ENCODE measurements at places on chromosomes 3 and 15.

- peak; percentile 34 for DNase-seq
Observed at GRCh38 chr3:47578119-47578632, 489 bp downstream of the CSPG5 start.

DNA sequence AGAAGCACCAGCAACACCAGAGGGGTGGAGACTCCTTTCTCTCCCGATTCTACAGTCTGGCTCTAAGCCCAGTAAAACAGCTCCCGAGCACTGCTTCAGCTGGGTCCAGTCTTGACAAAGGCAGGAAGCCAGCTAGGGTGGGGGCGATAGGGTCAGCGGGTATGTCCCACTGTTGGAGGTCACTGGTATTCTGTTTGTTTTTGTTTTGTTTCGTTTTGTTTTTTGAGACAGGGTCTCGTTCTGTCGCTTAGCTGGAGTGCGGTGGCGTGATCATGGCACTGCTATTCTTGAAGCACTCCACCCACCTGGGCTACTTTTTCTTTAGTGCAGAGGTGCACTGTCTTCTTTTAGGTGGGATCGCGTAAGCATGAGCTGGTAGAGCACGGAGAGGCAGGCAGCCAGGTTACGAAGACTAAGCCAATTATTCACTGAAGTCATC, 16.3 kb downstream of the GCSAM start:
- DNase-seq = no peak

DNA sequence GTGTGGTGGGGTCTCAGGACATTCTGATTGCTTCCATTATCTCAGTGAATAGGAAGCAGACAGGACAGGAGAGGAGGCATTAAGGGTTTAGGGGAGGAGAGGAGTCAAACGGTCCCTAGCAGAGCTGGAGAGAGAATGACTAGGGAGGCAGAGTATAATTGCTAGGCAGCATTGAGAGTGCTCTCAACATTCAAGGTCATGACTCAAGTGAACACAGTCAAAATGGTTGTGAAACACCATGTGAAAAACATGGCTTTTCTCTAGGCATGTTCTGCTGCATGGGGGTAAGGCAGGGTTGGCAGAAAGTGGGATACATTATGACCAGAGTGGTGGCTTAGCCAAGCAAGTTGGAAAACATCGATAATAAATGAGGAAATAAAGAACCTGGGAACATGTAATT, 19.5 kb upstream of the HRH1 start:
- no peak for DNase-seq

DNA sequence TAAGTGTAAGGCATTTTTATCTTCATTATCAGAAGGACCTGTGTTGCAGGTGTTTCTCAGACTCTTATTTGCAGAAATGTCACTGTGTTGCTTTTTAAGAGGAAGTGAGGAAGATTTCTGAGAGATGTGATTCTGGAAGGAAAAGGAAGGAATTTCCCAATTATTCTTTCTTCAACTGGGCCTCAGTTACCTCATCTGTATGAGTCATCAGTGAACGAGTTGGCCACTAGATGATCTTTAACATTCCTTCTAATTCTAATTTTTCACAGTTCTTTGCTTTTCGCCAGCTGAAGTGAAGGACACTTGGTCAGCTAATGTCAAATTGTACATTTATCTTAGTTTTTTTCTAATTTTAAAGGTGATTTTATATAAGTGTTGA, 28.9 kb downstream of the CLEC3B start:
- DNase-seq = no peak

DNA sequence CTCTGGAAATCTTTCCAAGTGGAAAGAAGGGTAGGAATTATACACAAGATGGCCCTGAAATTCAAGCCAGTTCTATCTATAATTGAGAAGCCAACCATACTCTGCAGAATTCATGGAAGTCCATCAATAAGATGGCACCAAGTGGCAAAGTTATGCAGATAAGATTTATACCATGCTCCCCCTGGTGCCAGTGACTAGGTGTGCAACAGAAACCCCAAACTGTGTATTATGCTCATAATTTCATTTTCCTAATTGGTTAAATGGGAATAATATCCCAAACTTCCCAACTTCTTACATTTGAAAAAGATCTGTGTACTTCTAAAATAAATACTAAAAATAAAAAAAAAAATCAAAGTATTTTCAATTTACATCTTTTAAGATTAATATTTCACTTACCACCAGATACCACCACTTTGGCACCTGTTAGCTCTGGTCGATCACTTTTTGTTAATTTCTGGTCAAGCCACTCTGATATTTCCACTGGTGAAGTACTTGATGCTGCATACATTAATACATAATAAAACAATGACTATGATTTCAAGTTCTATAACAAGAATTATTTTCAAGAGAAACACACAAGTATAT, 25.9 kb downstream of the ETFA start:
- no peak for DNase-seq

DNA sequence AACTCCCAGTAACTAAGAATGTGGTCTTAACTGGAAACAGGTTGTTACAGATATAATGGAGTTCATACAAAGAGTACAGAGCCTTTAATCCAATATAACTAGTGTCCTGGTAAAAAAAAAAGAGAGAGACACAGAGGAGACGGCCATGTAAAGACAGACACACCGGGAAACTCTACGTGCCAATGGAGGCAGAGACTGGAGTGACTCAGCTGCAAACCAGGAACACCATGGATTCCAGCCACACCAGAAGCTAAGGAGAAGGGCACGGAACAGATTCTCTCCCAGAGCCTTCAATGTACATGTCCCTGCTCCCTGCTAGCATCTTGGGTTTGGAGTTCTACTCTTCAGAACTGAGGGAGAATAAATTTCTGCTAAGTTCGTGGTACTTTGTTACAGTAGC, 4.5 kb downstream of the RNF168 start:
- DNase-seq = no peak

DNA sequence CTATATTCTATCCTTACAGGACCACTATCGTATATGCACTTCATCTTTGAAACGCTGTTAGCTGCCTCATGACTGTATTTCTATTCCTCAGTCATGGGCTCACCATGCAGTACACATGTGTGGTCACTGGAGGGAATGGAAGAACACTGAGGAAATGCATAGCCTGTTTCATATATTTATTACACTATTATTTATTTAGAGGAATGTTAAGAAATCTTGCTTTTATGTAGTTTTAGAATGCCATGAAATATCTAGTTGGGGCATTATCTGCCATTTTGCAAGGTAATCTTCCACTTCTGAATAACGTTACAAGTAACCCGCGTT, 155.7 kb downstream of the IGF1R start:
- DNase-seq = no peak

- DNase-seq = no peak
Observed at GRCh38 chr3:152357587-152357986, 88.9 kb downstream of the MBNL1 start.

DNA sequence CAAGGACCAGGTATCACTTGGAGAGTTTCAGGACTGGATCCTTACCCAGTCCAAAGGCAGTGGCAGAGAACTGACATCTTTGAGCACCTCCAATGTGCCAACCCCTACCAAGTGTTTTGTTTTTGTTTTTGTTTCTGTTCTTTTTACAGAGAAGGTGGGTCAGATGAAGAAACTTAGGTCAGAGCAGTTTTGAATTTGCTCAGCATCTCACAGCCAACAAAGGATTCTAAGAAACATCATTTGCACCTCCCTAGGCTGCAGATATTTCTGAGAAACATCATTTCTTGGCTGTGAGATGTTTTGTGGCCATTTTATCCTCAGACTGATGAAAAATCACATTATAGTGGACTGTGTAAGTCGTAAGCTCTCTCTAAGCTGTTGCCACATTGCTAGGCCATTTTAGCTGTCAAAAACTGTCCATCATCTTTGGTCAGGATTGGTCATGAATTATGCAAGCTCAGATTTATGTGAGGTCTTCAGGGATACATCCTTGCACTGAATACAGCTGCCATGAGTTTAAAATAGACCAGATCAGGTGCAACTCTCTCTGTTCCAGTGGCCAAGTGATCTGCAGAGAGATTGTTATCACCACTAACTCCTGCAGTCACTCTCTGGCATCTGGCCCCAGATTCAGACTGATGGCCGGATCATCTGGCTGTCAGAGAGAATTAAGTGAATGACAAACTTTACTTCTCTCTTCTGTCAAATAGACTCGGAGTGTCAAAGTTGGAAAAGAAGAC, 341.5 kb downstream of the EPHB1 start:
- DNase-seq = no peak

DNA sequence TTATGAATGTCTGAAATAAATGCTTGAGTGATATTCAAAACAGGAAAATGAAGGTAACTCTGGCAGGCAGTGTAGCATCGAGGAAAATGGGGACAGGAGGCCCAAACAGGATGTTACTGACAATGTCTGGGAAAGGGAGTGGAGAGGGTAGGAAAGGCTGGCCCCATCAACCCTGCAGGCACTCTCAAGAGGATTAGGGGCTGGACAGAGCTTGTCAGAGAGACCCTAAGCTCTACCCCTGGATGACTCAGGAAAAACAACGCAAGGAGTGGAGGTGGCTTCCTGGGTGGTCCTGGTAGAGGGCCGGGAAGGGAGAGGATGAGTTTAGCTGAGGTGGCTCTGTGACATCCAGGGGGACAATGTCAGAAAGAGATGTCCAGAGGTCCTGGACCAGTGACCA, 106.0 kb downstream of the RYK start:
- no peak for DNase-seq

DNA sequence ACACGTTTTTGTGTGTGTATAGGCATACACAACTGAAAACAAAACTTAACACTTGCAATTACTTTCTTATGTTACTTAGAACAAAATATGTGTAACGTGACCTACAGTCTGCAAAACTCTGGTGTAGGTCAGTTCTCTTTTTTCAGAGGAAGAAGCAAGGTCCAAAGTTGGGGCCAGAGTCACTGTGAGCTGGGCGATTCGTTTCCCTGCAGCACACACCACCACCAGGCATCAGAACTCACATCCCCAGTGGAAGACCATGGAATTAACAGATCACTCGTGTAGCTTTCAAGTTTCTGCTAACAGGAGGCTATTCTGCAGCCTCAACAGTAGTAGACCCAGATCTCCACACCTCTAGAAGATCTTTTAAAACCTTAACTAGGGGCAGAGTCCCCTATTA, 25.8 kb downstream of the ANP32A start:
- DNase-seq = no peak

DNA sequence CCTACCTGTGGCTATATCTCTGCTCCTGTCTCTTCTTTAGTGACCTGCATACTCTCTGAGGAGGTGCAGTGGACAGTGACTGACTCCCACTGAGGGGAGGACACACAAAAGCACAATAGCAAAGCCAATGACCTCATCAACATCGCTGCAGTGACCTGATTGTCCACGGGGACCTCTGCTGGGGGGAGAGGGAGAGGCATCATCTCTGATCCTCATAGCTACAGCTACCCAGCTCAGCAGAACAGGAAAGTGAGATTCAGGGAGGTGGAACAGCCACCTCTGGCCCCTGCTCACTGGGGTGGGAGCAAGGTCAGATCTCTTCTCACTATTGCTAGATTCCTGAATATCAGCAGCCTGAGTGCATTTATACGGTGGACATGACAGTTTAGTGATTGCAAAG, 179.2 kb downstream of the ATP10A start:
- DNase-seq = no peak

- DNase-seq = no peak
Observed at GRCh38 chr3:170689296-170689829, 103.5 kb upstream of the SLC7A14 start.

DNA sequence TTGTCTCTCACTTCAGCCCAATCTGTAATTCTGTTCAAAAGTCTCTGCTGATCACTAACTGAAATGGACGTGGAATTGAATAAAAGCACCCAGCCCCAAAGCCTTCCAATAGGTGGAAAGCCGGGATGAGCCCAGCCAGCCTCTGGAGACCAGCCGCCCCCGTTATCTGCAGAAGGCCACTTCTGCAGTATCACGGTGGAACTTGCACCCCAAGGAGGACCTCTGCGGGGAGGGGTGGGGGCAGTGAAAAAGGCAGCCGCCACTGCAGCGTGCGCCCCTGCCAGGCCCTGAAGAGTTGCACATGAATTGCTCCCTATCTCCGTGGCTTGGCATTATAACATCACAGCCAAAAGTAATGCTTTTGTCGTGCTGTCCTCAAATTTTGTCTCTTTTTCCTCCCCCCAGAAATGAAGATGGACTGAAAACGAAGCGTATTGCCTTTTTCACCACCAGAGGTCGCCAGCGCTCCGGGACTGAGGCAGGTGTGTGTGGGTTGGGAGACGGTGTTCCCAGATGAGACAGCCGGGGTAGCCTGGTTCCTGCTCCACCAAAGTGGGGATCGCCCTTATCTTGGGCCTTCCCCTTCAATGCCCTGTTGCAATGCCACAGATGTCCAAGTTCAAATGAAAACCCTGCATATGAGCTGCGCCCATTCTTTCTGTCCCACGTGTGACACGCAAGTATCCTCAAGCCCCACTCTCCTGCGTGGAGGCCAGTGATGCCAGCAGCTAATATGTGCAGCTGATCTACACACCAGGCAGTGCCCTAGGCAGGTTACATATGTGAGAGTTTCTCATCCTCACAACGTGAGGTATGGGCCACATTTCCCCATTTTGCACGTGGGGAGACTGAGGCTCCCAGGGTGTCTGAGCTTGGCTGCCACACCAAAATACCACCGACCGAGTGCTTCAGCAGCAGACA, 96.0 kb downstream of the LRRK1 start:
- peak; percentile 84 for DNase-seq

- DNase-seq = no peak
Observed at GRCh38 chr15:43852607-43853006, 25.8 kb downstream of the WDR76 start.

DNA sequence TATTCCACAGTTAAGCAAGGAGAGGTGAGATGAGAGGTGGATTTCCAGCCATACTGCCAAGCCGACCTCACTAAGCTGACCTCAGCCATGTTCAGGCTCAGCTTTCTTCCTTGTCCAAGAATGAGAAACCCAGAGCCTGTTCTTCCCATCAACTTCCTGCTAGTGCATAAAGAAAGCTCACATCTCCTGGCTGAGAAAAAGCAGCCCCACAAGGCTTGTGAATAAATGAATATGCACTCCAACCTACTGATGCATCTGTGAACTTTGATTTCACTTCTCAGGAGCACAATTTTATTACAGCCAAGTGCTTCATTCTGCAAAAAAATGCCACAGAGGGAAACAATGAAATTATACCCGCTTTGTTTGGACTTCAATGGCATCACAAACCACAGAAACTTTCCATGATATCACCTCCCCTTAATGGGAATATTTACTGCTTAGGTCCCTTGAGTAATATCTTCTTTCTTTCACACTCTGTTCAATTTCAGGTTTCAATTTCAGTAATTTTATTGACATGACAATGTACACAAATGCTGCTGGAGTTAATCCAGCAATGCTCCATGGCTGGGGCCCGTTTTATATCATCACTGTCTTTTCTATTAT, 437.0 kb upstream of the PPP2R3A start:
- no peak for DNase-seq

- DNase-seq = peak; percentile 64
Observed at GRCh38 chr3:52243791-52244628, 1.5 kb upstream of the PPM1M start.

DNA sequence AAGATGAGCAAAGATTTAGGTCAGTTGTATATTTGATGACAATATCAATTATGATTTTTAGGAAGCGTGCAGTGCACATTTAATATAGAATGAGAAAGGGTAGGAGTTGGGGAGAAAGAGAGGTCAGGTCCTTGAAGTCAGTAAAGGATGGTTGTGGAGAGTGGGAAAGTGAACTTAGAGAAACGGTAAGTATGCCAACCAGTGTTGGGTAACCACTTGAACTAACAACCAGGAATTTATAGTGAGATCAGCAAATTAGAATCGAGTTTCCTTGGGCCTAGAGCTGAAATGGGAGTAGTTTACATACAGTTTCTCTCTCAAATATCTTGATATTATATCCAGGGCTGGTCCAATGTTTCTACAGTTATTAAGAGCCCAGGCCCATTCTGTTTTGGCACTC, 188.5 kb upstream of the RBMS3 start:
- no peak for DNase-seq
